CD4-positive, alpha-beta T cell (primary cell): ENCODE measurements at places on chromosomes 7 and 10.

DNA sequence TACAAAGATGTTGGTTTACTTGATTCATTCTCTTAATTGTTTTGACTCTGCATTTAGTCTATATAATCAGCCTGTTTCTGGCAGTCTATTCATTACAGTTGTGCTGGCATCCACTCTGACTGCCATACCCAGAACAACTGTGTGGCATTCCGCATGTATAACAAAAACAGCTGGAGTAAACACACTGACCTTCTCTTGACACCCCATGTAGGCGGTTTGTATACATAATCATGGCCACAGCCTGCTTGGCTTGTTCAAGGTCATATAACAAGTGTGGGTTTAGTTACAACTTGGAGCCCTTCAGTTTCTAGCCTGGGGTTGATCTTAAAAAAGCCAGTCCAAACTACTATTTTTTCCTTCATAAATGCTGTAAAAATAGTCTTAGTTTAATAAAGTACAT, 70.9 kb downstream of the MBL2 start:
- DNase-seq: no peak

- no peak for DNase-seq
Observed at GRCh38 chr10:100014071-100014762, 4.5 kb upstream of the DNMBP start.

DNA sequence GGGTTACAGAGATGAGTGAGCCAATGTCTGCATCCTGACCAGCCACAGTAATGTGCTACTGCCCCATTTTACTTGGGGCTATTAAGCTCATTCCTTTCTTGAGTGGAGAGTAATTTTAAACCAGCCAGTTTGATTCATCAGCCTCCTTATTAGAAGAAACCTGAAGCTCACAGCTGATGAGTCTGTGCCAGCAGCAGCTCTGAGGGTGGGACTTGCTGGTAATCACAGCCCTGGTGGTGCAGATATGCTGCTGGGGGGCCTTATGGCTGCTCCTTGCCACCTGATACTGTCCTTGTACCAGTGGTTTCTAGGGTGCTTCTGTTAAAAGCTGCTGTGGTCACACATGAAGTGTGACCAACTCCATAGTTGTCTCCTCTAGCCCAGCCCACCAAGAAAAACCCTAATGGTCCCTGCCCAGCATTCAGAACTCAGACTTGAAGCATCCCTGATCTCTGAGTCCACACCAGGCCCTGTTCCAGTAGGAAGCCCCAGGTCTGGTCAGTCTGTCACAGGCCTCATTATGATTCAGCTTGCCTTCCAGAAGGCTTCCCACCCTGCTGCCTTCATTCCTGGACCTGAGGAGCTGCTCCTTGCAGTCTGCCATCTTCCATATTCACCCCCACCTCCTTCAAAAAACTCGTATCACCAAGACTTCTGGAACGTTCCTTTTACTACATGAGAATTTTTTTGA, 28.9 kb upstream of the RBM20 start:
- DNase-seq: no peak

DNA sequence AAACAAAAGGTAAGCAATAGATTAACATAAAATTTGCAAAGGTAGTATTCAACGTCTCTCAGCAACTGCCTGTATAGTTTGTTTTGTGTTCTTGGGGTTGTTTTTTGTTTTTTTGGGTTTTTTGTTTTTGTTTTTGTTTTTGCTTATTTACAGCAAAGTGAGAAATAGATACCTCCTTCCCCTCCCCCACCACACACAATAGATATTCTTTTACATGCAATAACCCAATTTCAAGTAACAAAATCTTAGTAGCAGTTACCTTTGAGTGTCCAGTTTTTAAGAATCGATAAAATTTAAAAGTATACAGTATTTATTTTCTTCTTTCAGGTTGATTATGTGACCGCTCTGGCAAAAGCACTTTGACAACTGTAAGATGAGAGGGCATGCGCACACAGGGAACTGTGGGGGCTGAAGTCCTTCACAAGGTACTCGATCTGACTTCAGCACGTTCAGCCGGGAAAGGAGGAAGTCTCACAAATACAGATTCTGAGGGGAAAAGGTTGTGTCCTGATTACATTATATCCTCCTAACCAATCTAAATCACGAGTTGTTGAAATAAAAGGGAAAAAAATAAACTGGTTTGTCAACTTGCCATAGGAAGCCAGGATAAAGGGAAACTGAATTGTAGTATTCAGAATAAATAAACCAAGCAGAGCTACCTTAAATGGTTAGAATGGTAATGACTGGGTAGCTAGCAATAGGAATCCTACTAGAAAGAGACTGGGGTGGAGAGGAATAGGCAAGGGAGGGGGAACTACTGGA, 47.8 kb downstream of the CPEB3 start:
- peak; percentile 15 for DNase-seq

GRCh38 chr7:25775570-25775969, 376.4 kb upstream of the NFE2L3 start:
- DNase-seq: no peak

DNA sequence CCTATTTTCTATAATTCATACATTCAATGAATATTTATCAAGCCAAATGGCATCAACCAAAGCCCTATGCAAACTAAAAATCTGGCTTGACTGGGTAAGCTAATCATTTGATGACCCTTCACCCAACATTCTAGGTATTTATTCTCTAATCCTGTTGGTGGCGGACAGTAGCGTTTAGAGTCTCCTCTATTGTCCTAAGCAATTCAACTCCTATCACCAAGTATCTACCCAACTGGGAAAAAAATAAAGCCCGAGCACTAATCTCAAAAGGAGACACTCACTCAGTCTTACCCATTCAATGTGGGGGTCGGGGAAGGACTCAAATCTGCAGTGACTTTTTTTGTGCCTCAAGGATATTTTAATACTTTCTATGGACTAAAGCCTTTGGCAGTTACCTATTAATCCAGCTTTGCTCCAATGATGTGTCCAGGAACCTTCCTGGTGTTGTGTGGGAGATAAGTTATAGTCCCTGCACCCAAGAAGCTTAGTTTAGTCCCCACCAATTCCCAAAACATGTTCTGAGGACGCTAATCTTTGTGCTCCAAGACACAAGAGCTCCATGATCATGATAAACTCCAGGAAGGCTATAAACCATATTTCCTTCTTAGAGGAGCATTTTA, 30.6 kb downstream of the DNMBP start:
- DNase-seq: no peak

DNA sequence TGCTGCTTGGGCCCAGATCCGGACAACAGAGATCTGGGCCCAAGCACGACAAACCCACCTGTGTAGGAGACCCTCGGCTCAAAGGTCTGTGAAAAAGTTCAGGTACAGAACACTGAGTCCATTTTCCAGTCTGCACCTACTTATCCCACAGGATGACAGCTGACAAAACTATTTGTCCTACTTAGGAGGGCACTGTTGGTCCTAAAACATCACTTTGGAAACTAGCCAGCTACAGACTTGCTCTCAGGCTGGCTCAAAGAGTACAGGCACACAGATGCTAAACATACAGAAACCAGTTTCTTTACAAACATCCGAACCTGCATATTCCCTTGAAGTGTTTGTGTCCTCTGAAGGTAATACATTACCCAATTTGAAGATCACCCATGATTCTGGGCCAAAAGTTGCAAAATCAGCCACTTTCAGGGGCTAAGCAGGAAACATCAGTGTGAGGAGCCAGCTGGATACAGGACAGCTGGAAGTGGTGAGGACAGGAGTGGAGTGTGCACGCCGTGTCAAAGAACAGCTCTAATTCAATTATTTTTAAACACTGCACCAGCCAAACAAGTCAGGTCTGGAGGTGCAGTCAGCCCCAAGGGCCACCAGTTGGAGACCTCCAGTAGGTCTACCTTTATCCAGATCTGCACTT, 88.5 kb downstream of the NOC3L start:
- DNase-seq: no peak

- DNase-seq: no peak
Observed at GRCh38 chr7:23965296-23965695, 255.3 kb downstream of the STK31 start.

DNA sequence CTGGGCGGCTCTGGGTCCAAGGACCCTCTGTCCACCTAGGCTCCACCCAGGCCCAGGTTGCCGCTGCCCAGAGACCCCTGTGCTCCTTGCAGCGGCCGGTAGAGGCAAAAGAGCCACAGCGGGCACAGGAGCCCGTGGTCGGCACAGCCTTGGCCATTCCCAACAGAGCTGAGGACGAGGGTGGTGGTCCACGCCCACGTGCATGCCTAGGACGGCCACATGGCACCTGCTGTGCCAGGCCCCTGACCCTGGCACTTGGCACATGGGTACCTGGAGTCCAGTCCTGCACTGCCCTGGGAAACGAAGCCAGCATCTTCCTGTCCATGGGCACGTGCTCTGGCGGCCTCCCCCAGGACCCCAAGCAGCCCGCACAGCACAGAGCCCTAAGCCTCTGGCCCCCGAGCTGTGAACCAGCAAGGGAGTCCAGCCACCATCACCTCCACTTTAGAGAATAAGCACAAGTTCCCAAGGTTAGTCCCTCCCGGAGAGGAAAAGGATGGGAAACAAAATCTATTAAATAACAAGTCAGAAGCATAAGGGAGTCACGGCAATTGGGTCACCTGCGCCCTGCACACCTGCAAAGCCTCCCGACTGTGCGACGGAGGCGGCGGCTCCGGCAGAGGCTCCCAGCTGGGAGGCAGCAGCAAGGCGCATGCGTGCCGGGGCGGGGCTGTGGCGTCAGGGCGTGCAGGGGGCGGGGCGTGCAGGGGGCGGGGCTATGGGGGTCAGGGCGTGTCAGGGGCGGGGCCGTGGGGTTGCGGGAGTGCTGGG, 59.1 kb downstream of the STK32C start:
- peak; percentile 43 for DNase-seq

DNA sequence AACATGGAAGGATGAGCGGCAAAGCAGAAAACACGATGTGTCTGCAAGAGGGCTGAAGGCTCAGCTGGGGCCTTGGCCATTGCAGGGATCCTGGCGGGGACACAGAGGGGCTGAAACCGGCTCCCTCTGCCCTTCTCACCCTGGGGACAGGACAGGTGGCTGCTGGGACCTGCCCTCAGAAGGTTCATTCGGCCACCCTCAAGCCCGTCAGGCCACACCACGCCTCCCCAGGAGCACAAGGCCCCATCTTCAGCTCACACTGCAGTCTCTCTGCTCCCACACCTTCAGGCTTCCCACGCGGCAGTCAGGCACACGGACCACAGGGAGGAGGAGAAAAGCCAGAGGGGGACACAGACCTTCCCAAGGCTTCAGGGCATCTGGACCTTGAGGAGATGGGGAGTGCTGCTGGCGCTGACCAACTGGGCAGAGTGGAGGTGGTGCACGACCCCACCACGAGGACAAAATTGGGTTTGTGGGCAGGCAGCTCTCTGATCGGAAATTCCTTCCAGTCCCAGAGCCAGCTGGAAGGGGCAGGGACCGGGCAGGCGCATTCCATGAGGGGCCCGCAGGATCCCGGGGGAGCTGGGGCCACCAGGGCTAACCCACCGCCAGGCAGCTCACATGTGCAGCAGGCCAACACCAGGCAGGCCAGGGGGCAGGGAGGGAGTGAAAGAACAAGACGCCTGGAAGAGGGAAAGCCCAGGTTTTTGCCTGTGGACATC, 104.0 kb downstream of the MAD1L1 start:
- no peak for DNase-seq

GRCh38 chr10:102660888-102661657, 16.8 kb downstream of the TRIM8 start:
- peak; percentile 59 for DNase-seq

DNA sequence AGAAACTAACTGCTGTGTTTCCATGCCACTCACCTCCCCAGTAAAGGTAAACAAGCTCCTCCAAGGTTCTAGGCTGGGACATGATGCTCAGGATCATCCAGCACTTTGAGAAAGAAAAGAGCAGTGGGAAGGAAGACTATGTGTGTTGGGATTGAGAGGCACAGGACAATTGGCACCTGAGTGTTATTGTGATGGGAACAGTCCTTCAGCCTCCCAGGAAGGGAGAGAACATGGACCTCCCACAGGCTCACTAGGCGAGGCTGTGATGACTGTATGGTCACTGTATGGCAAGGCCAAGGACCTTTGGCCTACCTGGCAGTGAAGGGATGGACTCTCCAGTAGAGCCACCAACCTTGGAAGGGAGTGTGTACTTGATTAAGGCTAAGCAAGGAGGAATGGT, 123.2 kb upstream of the UNC5B start:
- no peak for DNase-seq

GRCh38 chr10:34462993-34463392, 352.1 kb downstream of the PARD3 start:
- DNase-seq: no peak

DNA sequence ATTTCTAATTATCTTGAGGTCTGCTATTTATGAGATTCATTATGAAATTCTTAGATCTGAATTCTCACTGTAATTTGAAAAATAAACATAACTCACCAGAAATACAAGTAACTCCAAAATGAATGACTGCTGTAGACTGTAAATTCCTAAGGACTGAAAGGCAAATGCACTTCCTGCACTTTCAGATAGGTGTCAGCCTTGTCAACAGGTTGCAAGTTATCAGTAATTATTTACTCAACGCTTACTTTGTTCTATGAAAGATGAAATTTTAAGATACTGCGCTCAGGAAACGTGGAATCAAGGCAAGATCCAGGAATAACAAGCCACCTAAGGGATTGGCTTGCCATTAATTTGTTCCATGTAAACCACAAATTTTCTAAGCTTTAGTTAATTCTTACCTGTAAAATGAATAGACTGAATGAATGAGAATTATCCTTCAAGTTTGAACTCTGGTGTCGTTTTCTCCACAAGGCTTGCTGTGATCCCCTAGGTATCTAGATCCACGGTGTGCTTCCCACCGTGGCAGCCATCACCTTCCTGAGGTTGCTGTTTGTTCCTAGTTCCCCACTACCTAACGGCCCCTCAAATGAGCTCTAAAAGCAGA, 12.6 kb downstream of the DHX32 start:
- no peak for DNase-seq

- no peak for DNase-seq
Observed at GRCh38 chr7:73899731-73900142, 38.8 kb downstream of the TMEM270 start.

- no peak for DNase-seq
Observed at GRCh38 chr10:37952926-37953325, 23.5 kb downstream of the ZNF25 start.

DNA sequence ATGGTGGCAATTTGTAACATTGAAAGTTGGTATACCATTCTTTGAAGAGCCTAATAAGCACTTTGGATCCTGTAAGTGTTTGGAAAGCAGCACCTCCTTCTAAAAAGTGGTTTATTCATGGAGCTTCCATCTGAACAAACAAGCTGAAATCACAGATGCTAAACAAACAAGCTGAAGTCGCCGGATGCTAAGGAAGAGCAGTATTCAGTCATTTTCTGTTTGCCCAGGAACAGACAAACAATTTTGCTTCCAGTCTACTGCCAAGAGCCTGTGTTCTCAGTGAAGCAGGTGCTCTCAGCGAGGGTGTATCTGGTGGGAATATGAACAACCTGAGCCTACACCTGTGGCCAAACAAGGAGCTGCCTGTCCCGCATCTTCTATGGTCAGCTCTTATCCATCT, 6.3 kb downstream of the COL28A1 start:
- DNase-seq: no peak
